Stimulated activated CD8-positive, alpha-beta memory T cell treated with anti-CD3 and anti-CD28 coated beads, Interleukin-12 subunit alpha, Interleukin-12 subunit beta, amount 100 ng/mL, for 4 hours (primary cell): ENCODE measurements at places on chromosomes 2 and 18.

DNA sequence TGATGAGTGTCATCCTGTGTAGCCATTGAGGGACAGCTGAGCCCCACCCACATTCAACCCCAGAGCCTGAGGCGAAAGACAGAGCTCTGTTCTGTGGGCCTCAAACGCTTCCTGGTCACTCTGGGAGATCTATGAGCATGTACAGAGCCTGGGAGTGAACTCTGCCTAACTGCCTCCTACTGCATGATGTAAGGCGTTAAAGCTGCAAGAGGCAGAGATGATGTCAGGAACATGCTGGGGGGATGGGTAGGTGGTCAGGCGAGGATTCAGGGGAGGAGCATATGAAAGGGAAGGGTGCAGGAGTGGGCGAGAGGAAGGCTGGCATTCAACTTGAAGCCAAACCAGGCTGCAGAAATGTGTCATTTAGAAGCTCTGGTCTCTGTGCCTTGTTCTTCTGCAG lies 181.0 kb downstream of the TFCP2L1 start:
- no peak for DNase-seq

DNA sequence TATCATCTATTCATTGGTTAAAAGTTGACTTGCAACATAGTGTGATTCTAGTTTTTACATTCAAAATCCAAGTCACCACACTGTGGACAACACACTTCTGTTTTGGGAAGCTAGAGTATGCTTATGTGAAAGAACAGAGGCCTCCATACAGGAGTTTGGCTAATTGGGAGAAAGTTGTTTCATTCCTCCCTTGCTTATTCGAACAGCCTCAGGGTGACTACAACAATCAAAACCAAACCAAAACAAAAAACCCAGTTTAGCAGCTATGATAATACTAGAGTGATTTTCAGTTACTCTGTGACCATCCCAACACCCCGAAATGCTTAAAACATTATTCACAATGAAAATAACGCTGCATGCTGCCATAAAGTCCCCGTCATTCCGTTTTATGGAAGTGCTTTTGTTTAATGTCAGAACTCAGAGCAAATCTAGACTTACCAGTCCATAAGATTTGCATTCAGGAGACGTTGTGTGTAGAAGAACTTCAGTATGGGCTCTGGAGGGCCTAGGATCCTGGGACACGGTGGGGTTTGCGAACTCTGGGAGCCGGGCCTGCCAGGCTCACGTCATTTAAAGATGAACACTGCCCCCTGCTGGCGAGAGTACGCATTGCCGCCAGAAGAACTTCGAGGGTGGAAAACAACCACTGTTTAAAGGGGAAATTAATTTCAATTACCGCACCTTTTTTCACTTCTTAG lies 111.4 kb downstream of the FTCDNL1 start:
- DNase-seq: peak; percentile 8

- no peak for DNase-seq
These were observed 251.9 kb downstream of the LNPK start for GRCh38 chr2:175750195-175750594.

- no peak for DNase-seq
These were observed 41.4 kb downstream of the RFX8 start for GRCh38 chr2:101433465-101433864.

- no peak for DNase-seq
These were observed 36.7 kb downstream of the DNMT3A start for GRCh38 chr2:25304826-25305596.

DNA sequence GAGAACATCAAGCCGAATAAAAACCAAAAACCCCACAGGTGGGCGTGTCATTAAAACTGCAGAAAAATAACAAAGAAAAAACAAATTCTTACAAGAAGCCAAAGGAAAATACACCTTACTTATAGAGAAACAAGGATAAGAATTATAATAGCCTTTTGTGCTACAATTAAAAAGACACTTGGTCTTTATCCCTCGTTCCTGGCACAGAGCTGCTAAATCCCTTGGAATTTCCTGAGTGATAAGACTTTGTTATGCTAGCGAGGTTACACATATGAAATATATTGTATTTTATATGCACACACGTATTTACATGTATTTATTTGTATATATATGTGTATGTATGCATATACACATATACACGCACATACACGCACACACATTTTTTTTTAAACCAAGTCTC lies 325.3 kb upstream of the TFPI start:
- no peak for DNase-seq

GRCh38 chr2:41737888-41738287 lies 309.9 kb upstream of the PKDCC start:
- DNase-seq: no peak
